ENCODE measurements at places on chromosomes 11 and 22. TPM values are rescaled to one million over a fixed set of nuclear protein-coding genes. Genes with fewer than 3 reads are reported as not detected.

Gene SLC22A8
- 10.3 TPM for total RNA-seq

Gene MRGPRX4
- total RNA-seq = not detected

Gene OR5F1
- not detected for total RNA-seq

Gene UPK3A
- total RNA-seq = 3.6 TPM

Gene ANO5
- 13.9 TPM for total RNA-seq

Gene KRTAP5-2
- total RNA-seq = not detected

Gene PGA3
- total RNA-seq = 0.23 TPM

Gene ACR
- total RNA-seq = 0.18 TPM

Gene OR10D3
- not detected for total RNA-seq

Gene OR8D4
- total RNA-seq = not detected

Gene NLRP6
- total RNA-seq = 0.64 TPM

Data from metanephros (tissue), 2 donors.